ENCODE measurements at places on chromosomes 12 and 14.

GRCh38 chr14:23376482-23377197 lies at the start of gene CMTM5:
Gene CMTM5 (plus strand): TSS chr14:23377046. CDS start chr14:23377252, 206 bp downstream.
- peak; percentile 14 for DNase-seq

GRCh38 chr14:105465209-105466031 lies 9.2 kb upstream of the CRIP2 start:
- no peak for DNase-seq

- DNase-seq = no peak
These were observed 12.3 kb upstream of the RTRAF start for GRCh38 chr14:51977075-51977474.

- no peak for DNase-seq
These were observed 36.9 kb downstream of the RHOJ start for GRCh38 chr14:63241096-63241495.

GRCh38 chr12:92539110-92539749 lies 163.6 kb upstream of the PLEKHG7 start:
- peak; percentile 98 for DNase-seq

DNA sequence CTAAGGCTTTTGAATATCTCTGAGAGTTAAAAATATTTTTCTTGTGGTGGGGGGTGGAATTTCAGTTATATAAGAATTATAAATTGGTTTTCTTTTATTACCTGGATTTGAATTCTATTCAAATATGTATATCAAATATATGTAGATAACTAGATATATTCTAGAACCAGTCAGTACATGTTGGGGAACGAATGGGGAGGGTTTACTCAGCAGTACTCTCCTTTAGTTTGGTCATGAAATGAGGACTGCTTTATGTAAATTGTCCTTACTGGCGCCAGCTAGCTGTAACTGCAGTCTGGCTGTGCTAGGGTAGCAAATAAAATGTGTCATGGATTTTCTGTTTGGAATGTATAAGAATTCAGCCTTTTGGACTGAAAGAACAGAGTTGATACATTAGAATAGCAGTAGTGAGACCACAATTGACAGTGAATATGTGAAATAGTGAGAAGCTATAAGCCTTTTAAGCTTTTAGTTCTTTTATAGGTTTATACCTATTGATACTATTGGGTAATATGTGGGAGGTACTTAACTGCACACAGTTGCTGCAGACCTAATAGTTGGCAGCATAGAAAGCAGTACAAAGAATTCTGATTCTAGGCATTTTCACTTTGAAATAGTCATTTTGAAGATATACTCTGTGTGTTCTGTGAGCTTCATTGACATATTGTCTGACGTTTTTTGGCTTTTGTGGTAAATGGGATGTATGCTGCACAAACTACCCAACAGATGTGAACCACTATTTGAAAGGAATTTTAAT lies 29.0 kb downstream of the ATF7IP start:
- DNase-seq = peak; percentile 78

- no peak for DNase-seq
These were observed 9.6 kb upstream of the ENDOU start for GRCh38 chr12:47734725-47735480.

- DNase-seq = no peak
These were observed 244.9 kb upstream of the DIO2 start for GRCh38 chr14:80456209-80456608.

DNA sequence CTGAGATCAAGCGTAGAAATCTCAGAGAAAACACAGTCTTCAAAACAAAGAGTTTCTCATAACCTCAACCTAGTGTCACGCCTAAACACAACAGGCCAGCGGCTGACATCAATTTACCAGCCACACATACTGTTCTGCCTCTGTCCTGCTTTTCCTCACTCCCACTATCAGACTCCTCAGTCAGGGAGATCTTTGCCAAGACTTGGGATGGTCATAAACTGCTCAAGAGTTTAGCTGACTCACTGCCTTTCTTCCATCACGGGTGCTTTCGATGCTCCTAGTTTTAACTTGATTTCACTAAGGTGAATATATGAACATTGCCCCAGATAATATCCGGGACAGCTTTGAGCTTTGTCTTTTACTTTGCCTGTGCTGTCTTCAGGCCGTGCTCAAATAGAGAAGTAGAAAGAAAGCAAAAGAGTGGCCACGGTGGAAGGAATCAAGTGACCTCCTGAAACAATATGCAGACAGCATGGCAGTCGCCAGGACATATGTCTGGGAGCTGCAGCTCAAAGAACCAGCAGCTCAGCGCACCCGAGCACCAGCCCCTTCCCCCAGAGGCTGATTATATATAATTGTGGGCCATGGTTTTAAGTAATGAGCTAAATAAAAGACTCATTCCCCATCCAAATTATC lies 12.1 kb downstream of the MDM1 start:
- DNase-seq = no peak

GRCh38 chr12:117724543-117724942 lies 244.2 kb downstream of the KSR2 start:
- DNase-seq = peak; percentile 40

- DNase-seq = peak; percentile 87
These were observed 50.6 kb downstream of the LRCOL1 start for GRCh38 chr12:132559652-132560363.

DNA sequence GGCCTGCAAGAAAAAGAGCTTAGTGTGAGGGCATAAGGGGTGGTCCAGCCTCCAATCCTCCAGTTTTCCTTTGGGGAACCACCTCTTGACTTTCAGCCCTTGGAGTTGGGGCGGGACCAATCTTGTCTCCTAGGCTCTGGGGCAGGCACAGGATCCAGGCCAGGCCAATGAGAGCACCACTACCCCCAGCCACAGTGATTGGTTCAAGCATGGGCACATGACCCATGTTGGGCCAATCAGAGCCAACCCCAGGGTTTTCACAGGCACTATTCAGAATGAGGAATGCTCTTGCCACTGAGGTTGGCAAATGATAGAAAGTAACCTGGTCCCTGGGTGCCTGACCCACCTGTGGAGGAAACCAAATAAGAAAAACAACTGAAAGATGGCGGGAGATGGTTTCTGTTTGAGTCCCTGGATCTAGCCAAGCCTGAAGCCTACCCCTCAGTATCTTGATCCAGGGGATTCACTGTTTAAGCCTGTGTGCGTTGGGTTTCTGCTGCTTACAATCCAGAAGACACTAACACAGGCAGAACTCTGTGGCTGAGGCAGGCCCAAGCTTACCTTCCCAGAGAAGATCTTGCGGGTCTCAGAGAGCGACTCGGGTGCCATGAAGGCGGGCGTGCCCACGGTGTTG lies 42.9 kb downstream of the P2RX4 start:
- DNase-seq = no peak

DNA sequence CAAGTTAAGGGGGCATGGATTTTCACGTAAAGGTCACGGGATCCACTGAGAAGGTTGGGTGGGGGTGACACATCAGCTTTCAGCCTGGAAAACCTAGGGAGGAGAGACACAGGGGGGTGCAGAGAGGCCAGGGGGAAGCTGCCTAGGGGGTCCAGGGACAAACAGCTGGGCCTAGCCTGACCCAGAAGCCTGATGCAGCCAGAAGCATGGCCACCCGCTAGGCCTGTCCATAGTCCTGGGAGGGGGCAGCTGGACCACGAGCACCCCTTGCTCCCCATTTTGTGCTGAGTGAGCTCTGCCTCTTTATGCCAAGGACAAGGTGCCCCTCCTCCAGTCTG lies 322.7 kb upstream of the RTL1 start:
- DNase-seq = no peak

GRCh38 chr12:52369211-52369610 lies 1.9 kb upstream of the KRT85 start:
- DNase-seq = no peak

DNA sequence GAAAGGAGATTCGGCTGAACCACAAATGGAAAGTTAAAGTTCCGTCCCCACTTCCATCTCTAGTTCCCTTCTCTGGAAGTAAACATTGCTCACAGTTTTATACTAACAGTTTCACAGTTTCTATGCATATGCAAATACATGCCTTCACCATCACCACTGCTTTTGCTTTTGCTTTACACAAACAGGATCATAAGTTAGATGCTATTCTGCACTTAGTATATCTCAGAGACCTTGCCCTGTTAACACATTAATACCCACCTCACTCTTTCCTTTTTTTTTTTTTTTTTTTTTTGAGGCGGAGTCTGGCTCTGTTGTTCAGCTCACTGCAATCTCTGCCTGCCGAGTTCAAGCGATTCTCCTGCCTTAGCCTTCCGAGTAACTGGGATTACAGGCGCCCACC lies 890 bp downstream of the TEP1 start:
- no peak for DNase-seq

- peak; percentile 10 for DNase-seq
These were observed 1104.1 kb upstream of the TMEM132C start for GRCh38 chr12:127162902-127163301.

DNA sequence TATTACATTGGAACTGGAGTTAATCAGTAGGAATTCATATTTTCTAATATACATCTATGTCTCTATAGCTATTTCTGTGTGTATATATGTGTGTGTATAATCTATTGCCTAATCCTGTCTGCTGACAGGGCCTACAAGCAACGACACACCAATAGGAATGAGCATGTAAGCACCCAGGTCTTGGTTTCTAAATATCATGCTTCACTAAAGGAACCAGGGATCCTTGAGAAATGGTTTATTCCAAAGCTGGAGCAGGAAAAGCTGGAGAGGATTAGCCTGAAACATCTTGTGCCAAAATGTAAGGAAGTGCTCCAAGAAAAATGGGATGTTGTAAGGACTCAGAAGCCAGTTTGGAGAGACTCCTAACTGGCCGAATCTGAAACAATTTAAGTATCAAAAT lies 29.3 kb upstream of the LGALS3 start:
- DNase-seq = no peak

DNA sequence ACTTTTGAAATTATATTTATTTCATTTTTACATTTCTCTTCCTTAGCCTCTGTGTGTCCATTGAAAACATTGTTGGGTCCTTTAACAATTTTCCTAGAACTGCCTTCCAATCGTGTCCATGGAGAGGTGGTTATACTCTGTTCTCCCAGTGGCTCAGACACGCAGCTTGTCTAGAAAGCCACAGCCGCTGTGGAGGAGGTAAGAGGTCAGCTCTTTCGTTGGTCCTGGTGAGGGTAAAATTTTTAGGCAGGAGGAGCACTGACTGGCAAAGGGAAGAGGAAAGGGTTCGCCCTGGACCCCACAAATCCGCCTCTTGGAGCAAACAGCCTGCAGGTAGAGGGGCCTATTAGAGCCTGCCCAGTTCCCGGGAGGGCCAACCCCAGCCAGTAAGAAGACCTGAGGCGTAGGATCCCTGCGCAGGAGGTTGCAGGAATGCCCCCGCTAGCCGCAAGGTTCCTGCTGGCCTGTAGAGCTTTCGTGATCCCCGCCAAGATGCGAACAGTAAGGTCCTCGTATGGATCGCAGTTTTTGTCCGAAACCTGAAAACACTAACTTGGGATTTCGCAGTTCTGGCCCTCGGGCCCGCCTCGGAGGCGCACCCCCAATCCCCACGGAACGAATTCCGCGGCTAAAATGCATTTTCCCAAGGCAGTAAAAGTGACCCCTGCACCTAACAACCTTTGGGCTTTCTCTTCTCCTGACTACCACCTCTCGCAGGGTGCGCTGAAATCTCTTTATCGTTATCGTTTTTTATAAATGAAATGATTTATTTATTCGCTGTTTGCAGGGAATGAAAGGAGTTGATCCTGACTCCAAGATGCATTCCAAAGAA lies 7.5 kb upstream of the PAX9 start:
- no peak for DNase-seq

- no peak for DNase-seq
These were observed 196.2 kb downstream of the CACNA1C start for GRCh38 chr12:2248901-2249381.

DNA sequence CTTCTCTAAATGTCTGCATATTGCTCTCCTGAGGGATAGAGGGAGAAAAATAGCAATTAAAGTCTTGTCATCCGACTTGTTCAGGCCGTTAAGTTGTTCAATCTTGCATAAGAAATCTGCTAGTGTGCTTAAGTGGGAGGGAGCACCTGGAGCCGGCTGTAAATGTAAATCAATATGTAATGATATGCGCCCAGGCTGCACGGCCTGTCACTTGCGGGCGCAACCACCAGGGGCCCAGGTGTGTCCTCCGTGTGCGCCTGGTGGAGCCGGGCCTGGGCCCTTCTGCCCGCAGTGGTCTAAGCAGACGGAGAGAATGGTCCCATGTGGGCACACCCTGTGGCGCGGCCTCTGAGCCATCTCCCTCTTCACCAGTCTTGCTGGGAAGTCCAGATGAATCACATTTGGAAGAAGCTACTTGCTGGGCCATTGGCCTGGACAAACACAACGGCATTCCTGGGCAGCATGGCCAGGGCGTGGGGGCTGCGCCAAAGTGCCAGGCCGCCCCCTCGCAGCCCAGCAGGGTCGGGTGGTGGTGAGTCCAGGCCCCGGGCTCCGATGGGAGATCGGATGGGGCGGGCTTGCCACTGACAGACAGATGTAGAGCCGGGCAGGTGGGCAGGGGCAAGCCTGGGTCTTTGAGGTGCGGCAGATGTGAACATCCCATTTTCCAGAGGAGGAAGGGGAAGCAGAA lies 193.3 kb upstream of the C14orf180 start:
- no peak for DNase-seq

GRCh38 chr14:76644855-76645518 lies 116.3 kb upstream of the VASH1 start:
- DNase-seq = peak; percentile 49

DNA sequence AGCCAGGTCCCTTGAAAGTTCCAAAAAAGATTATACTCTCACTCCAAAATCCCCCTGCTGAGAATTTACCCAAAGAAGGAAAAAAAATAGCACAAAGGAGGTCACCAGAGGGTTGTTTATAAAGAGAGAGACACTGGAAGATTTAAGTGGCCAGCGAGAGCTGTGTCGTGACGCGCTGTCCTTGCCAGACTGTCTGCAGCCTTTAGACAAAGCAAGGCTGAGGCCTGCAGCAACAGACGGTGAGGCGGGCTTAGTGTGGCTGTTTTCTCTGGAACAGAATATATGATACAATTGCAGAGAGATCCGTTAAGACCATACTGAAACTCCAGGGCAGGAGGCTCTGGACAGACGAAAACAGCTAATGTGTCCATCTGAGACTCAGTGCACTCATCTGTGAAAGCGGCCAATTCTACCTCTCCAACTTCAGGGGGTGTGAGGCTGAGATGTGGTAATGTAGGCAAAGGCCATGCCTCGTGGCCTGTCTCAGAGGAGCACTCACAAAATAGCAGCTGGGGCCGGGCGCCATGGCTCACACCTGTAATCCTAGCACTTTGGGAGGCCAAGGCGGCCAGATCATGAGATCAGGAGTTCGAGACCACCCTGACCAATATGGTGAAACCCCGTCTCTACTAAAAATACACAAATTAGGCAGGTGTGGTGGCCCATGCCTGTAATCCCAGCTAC lies 36.2 kb downstream of the ANAPC7 start:
- no peak for DNase-seq

- no peak for DNase-seq
These were observed 160.0 kb downstream of the CALM1 start for GRCh38 chr14:90556666-90557450.

GRCh38 chr14:103002578-103003350 lies 54.6 kb downstream of the CDC42BPB start:
- DNase-seq = peak; percentile 26
